Skeletal muscle cell (primary cell): ENCODE measurements at places on chromosomes 1 and 21.

DNA sequence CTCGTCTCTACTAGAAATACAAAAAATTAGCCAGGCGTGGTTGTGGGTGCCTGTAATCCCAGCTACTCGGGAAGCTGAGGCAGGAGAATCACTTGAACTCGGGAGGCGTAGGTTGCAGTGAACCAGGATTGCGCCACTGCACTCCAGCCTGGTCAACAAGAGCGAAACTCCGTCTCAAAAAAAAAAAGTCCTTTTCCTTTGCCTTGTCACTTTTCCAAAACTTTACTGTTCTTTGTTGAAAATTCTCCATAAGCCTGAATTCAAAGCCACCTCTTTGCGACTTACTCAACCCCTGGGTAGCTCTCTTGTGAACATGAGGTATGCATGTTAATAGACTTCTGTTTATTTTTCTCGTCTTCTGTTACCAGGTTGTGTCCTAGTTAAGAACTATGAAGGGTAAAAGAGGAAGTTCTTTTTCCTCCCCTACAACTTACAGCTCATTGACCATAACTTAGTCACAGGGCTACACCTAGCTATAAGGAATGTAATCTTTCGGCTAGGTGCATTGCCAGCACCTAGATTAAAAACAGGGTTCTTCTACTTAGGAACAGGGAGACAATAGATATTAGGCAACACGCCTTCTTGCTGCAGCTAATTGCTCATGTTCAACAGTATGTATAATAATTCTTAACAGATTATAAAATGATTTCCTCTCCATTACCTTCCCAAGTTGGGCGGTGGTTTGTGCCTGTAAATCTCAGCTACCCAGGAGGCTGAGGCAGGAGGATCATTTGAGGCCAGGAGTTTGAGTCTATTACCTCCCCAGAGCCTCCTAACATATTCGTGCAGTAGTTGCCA, 40.9 kb downstream of the PTAFR start:
- DNase-seq, result no peak

DNA sequence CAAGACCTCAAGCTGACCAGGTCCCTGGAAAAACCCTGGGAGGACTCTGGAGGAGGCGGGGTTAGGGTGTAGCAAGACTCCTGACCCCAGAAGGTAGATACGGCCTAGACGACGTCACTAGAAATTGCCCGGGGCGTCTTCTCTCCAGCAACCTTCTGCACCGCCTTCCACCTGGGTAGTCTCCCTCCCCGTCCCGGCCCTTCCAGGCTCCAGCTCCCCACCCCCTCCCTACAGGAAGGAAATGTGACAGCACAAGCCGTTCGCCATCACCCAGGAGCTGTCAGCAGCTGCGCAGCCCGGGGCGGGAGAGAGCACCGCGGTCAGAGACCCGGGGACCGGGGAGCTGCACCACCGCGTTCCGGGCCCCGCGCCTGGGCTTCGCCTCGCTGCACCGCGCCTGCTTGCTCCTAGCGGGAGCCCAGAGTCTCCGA, 20.0 kb downstream of the SERTAD4 start:
- no peak for DNase-seq

- peak; percentile 23 for DNase-seq
Measured at GRCh38 chr1:77412069-77412819, 130.4 kb downstream of the AK5 start.

DNA sequence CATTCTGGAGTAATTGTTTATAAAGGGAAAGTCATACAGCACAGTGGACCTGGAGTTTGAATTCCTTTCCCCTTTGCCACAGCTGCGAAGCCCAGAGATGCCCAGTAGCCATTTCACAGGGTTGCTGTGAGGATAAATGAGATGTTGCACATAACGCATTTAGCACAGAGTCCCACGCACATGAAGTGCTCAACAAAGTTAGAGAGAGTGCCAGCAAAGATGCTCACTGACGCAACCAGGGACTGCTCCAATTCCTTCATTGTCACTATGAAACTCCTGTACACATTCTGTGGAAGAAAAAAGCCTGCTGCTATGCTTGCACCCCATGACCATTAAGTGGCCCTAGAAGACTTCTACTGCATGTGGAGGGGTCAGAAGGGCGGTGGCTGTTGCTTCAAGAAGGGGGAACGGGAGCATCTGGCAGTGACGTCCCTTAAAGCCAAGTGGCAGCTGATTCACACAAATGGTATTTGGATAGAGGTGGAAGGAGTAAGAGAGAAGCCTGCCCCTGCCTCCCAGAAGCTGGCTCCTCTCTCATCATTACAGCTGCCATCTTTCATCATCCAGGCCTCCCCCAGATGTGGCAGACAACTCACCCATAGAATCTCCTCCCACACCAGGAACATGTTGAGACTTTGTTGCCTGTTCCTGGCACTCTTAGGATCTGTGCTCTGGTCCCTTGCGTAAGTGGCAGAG, 26.5 kb upstream of the VAV3 start:
- peak; percentile 74 for DNase-seq

DNA sequence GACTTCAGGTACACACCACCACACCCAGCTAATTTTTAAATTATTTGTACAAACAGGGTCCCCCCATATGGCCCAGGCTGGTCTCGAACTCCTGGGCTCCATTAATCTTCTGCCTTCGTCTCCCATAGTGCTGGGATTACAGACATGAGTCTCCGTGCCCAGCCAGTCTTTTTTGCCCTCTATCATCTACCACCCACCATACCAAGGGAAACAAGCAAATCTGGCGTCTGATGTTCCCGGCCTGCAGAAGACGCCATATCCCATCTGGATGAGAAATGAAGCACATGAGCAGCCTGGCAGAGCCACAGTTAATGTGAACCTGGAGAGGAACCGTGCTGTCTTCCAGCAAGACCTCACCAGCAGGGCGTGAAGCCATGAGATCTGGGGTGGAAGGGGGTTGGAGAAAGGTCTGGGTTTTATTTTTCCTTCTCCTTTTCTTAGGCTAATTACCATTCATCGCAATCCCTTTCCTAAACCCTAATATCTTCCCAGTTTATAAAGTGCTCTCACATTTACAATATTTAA, 1.8 kb upstream of the PRELP start:
- DNase-seq, result no peak

GRCh38 chr1:116990612-116991151, 10.9 kb upstream of the CD101 start:
- DNase-seq, result peak; percentile 99

- no peak for DNase-seq
Measured at GRCh38 chr21:15722591-15723324, 7.0 kb upstream of the USP25 start.

GRCh38 chr1:45545019-45545493, 5.6 kb upstream of the AKR1A1 start:
- no peak for DNase-seq

DNA sequence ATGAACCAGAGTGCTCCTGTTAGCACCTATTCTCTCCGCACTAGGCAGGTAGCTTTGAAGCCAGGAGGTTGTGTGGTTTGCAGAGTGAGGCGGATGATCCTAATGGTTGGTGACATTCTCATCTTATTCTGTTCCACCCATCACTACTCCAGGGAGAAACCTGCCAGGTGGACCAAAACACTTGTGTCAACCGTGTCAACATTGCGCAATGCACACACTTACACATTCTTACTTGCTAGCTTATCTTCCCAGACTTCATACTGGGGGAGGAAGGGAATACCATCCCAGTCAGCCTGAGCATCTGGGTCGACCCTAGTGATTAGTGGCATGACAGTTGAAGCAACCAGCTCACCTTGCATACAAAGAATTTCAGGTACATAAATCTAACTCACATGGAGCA, 236.9 kb downstream of the RPS6KC1 start:
- no peak for DNase-seq

DNA sequence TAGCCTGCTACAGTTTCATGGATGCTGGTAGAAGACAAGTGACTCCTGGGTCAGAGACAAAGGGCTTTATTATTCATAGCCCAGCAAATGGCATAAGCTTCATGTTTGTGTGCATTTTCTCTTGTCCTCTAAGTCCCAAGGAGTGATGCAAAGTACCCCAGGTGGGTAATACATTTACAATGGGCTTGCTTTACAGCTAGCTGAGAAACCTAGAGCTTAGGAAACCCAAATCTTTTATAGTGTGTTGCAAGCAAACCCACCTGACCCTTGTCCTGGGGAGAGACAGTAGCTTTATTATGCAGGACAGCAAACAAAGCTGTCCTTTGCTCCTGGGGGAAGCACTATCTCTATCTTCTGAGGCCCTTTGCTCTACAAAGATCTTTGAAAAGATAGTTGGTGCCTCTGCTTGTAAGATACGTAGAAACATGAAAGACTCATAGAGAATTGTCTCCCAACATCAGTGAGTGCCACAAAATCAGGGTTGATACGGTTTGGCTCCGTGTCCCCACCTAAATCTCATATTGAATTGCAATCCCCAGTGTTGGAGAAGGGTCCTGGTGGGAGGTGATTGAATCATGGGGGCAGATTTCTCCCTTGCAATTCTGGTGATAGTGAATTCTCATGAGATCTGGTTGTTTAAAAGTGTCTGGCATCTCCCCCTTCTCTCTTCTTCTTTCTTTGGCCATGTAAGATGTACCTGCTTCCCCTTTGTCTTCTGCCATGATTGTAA, 315.8 kb upstream of the USP24 start:
- DNase-seq, result no peak

DNA sequence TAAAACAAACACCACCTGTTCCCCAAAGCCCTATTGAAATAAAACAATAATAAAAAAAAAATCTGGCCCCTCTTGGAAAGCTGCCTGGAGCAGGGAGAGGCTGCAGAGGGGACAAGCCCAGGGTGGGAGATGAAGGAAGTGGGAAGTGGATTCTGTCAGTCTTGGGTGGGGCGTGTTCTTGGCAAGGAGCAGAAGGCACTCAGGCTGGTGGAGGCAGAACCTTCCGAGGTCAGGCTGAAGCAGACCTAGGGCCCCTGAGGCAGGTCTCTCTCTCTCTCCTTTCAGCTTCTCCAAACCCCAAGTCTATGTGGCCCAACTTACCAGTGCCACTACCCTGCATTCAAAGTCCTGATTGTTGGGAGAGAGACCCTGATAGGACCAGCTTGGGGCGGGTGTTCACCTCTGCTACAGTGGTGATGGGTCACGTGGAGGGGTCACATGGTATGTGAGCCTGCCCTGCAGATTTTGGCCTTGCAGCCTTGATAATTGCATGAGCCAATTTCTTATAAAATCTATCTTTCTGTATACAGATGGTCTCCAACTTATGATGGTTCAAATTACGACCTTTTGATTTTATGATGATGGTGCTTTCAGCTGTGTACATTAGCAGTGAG, 145.4 kb upstream of the C1orf174 start:
- no peak for DNase-seq

DNA sequence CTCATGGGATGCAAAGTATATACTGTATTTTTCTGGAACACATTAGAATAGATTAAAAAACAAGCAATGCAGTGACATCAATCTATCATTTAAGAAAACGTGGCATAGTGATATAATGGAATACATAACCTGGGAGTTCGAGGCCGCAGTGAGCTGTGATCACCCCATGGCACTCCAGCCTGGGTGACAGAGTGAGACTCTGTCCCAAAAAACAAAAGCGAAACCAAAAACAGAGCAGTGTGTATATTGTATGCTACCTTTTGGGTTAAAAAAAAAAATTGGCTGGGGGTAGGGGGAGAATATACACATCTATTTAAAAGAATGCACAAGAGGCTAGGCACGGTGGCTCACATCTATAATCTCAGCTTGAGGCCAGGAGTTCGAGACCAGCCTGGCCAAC, 13.5 kb downstream of the SLC2A1 start:
- DNase-seq, result no peak

DNA sequence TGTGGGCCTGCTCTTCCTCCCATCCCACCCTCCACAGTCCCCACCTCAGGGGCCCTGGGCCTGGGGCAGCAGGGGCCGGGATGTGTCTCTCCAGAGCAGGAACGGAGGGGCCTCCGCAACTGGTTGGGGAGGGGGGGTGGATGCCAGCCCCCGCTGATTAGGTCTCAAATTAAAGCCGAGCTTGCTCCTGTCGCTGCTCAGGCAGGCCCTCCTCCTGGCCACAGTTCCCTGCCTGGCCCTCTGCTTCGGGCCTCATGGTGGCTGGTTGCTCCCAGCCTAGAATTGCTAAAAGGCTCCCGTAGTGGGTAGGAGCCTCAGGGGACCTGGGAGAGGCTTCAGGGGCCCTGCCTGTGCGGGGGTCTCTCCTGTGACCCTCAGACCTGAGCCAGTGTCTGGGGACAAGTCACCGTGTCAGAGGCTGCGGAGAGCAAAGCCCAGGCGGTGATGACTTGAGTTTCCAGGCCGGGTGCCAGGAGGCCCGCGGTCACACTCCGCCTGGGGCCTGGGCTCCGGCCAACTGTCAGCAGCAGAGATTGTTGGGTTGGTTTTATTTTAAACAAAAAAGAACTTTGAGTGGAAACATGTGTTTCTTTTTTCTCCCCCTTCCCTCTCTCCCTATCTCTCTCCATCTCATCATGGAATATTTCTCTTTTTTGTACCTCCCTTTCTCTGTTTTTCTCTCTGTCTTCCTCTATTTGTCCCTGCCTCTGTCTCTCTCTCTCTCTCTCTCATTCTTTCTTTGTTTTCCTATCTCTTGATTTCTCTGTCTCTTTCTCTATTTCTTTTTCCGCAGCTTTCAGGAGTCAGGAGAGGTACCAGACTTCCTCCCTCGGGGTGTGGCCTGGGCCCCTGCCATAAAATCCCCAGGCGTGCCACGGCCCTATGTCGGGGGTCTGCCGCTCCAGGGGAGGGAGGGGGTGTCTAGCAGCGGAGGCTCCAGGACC, 20.0 kb upstream of the EPHA2 start:
- DNase-seq, result no peak

DNA sequence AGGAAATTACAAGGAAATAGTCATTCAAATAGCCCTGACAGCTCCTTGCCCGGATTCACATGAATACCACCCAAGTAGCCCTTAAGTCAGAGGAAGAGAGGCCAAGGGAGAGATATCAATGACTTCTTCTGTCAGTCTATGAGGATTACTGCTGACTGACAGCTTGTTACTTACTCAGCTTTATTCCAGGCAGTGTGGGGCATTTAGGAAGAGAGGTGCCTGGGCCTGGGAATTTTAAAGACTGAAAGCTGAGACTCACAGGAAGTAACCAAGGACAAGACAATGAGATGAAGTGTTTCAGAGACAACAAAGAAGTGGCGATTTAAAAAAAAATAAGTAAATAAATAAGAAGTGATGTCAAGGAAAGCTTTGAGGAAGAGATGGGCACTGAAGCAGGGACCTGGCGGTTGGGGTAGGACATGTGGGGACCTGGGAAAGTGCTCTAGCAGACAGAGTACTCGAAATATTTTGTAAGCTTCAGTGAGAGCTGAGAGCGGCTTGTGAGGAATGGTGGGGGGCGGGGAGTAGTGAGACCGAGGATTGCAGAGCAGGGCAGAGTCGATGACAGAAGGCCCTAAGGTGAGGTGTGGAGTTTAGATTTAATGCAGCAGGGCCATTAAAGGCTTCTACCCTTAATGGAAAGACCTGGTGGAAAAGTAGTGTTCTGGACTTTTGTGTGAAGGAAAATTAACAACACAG, 58.9 kb downstream of the ST3GAL3 start:
- no peak for DNase-seq

GRCh38 chr1:78052685-78053405, 7.1 kb downstream of the GIPC2 start:
- DNase-seq, result no peak

DNA sequence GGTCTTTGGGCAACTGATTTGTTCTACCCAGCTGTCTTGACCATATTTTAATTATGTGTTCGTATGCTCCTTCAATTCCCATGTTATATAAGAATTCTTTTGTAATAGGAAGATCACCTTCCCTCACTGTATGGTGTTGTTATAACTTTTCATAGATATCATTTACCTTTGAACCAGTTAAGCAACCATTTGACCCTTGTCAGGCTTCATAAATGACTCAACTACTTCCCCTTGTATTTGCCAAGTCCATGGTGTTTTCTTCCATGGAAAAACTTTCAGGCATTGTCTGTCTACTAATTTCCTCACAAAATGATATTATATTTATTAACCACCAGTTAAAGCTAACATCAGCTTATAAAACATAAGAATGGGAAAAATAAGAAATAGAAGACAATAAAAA, 5.1 kb downstream of the BPNT1 start:
- DNase-seq, result no peak

- no peak for DNase-seq
Measured at GRCh38 chr1:226754097-226754496, 15.0 kb upstream of the ITPKB start.
